ENCODE measurements at places on chromosomes 12 and 14.

DNA sequence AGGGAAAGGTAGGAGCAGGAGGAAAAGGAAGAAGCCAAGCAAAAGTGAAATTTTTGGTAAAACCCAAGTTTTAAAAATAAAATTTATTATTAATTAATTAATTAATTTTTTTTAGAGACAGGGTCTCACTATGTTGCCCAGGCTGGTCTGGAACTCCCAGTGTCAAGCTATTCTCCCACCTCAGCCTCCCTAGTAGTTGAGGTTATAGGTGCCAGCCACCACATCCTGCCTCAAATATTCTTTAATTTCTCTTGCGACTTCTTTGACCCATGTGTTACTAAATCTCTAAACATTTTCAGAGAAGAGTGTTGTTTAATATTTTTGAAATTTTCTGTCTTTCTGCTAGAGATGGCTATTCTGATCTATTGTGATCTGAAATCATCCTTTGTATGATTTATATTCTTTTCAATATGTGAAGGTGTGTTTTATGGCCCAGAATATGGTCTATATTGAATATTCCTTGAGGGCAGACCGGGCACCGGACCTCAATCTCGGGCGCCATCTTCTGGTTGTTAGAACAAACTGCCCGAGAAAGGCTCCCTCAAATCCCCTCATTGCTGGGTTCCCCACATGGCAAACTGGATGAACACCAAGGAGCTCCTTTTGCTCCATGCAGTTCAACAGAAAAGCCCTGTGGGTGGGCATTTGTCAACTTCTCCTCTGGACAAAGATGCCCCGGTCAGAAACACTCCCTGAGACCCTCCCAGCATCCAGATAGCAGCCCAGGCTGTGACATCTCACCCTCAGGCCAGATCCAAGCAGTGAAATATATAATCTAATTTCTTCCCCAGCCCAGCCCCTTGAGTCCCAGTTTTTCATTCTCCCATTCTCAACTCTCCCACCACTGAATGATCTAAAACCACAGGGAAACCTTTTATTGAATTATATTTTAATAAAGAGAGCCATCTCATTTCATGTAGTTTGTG, 110.5 kb downstream of the ASCL4 start:
- peak; percentile 64 for DNase-seq

DNA sequence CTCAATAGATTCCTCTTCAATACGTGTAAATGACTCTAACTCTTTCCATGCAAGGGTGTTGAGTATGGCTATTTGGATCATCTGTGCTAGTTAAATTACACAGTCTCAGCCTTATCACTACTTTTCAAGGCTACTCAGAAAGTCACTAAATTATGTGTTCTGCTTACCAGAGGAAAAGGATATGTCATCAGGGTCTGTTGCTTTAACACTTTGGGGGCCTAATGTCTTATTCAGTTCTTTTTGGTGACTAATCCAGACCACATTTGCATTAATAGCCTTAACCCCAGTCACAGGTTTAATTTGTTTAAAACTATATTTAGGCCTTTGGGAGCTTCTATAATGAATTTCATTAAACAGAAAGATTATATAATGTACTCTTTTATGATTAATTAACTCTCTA, 649.3 kb downstream of the RPS29 start:
- no peak for DNase-seq

GRCh38 chr12:103318566-103318965, 177.2 kb downstream of the C12orf42 start:
- no peak for DNase-seq

- no peak for DNase-seq
Observed at GRCh38 chr12:112314981-112315380, 67.2 kb downstream of the HECTD4 start.

DNA sequence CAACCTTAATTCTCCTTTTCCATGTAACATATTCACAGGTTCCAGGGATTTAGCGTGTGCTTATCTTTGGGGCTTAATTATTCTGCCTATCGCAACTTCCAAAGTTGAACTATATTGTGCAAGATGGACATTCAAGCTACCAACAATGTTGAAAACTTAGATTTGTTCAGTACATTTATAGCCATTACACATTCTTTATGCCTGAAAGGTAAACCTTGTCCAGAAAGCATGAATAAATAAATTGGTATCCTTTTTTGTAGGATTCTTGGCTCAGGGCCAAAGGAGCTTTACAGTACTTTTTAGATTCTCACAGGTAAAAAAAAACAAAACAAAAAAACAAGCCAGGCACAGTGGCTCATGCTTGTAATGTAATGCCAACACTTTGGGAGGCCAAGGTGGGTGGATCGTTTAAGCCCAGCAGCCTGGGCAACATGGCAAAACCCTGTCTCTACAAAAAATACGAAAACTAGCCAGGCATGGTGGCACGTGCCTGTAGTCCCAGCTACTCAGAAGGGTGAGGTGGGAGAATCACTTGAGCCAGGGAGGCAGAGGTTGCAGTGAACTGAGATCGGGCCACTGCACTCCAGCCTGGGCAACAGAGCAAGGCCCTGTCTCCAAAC, 3.3 kb downstream of the C12orf56 start:
- DNase-seq, result no peak

All from activated naive CD4-positive, alpha-beta T cell treated with anti-CD3 and anti-CD28 coated beads for 36 hours (primary cell).